ENCODE measurements at places on chromosomes 4 and X.
A peak's percentile ranks its signal among the peaks of the same experiment; 100 is the strongest.

GRCh38 chr4:142318280-142318679 is 527.8 kb downstream of the INPP4B start:
- DNase-seq = no peak

GRCh38 chrX:154038656-154039055 is 19.0 kb upstream of the IRAK1 start:
- DNase-seq = no peak

GRCh38 chr4:105837037-105837436 is 58.2 kb upstream of the NPNT start:
- DNase-seq = no peak

GRCh38 chrX:140467211-140467610 is 37.7 kb downstream of the SOX3 start:
- DNase-seq = no peak

GRCh38 chr4:17448689-17449088 is 63.2 kb downstream of the QDPR start:
- DNase-seq = no peak

DNA sequence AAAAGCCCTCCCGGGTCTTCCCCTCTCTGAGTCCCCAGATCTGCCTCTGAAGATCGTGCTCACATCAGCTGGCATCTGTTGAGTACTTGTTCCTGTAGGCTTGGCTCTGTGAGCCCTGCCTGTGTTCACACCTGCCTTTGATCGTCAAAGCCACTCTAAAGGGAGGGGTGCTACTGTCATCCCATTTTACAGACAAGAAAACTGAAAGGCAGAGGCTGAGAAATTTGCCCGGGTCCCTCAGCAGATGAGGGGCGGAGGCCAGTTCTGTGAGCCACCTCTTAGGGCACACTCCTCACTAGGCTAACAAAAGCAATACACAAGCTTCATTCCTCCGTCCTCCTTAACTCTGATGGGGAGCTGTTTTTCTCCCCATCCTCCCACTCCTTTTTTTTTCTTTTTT is 655 bp downstream of the CYTL1 start:
- DNase-seq = no peak

GRCh38 chrX:143634663-143635455 is 1.0 kb downstream of the SLITRK4 start:
- no peak for DNase-seq

DNA sequence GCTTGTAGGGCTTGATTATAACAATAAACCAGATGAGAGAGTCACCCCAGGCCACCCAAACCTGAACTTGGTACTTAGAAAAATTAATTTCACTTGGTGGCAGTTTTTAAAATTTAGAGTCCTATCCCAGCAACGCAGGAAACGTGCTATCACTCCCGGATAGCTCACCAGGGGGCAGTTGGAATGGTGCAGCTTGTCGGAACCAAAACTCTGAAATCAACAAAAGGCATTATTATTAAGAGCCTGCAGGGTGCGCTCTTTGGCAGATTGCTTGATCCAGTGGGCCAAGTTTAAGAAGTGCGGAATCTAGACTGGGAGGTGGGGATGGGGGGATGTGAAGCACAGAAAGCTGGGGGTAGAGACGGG is 2.4 kb downstream of the FRAS1 start:
- DNase-seq = peak; percentile 8

DNA sequence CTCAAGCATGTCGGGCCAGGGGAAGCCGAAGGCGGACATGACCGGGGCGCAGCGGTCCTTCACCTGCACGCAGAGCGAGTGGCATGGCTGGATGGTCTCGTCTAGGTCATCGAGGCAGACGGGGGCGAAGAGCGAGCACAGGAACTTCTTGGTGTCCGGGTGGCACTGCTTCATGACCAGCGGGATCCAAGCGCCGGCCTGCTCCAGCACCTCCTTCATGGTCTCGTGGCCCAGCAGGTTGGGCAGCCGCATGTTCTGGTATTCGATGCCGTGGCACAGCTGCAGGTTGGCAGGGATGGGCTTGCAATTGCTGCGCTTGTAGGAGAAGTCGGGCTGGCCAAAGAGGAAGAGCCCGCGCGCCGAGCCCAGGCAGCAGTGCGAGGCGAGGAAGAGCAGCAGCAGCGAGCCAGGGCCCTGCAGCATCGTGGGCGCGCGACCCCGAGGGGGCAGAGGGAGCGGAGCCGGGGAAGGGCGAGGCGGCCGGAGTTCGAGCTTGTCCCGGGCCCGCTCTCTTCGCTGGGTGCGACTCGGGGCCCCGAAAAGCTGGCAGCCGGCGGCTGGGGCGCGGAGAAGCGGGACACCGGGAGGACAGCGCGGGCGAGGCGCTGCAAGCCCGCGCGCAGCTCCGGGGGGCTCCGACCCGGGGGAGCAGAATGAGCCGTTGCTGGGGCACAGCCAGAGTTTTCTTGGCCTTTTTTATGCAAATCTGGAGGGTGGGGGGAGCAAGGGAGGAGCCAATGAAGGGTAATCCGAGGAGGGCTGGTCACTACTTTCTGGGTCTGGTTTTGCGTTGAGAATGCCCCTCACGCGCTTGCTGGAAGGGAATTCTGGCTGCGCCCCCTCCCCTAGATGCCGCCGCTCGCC is at the start of gene SFRP2:
Gene SFRP2 (minus strand): TSS at position 671 of the 864 bp plus-strand sequence. CDS start 248 bp downstream, at position 423.
- no peak for DNase-seq

GRCh38 chr4:64581422-64581821 is 172.2 kb upstream of the TECRL start:
- no peak for DNase-seq

- DNase-seq = no peak
Observed at GRCh38 chr4:40998675-40999358, 215.5 kb downstream of the APBB2 start.

DNA sequence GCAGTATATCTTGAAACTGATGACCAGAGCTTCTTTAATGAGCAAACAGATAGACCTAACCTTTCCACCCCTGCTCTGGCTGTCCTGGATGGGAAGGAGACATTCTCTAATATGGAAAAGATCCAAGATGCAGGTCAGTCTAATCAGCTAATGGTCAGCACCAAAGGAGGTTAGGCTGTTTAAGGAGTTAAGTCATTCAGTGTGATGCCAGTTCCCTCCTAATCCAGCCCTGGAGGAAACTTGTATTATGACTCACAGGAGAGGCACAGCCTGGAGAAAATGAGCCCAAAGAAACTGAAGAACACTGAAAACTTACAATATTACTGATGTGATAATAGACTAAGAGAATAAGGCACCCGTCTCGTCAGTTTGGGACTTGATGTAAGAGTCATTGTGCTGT is 323.0 kb downstream of the HNRNPD start:
- no peak for DNase-seq

GRCh38 chrX:148501386-148502066 is 1.1 kb downstream of the AFF2 start:
- DNase-seq = no peak

GRCh38 chr4:139745111-139745639 is 79.6 kb downstream of the MGST2 start:
- DNase-seq = no peak

GRCh38 chrX:1673337-1673736 is 58.5 kb downstream of the ASMT start:
- DNase-seq = no peak

DNA sequence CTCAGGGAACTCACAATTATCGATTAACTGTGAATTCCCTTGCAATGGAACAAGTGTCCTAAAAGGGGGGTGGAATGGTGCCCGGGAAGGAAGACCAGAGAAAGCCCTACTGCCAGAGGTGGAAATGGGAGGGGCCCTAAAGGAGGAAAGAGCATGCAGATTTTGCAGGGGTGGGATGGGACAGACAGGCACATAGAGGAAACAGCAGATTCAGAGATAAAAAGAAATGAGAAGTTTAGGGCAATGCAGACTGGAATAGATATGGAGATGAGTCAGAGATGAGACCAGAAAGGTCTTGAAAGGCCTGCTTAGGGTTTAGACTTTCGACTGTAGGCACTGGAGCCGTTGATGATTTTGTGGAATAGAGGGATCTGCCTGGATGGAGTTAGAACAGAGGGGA is 57.4 kb upstream of the PITX2 start:
- no peak for DNase-seq

GRCh38 chrX:37314531-37314930 is 34.6 kb upstream of the PRRG1 start:
- no peak for DNase-seq

DNA sequence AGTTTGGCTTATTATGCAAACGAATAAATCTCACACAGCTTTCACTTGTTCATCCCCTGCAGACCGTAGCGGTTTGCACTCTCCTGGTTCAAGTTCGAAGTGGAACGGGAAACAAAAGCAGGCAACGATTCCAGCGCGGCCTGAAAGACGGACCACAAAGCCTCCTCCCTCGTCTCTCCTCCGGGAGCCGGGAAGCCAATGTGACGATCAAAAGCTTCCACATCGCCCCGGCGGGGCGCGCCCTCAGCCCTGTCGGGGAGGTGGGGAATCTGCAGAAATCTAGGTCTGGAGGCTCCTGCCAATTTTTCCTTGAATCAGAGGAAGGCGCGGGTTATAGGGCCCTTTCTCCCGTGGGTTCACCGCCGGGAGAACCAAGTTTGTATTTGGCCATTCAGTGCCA is 16.9 kb upstream of the ZIC3 start:
- DNase-seq = no peak

GRCh38 chr4:126611900-126612299 is 1020.9 kb upstream of the INTU start:
- DNase-seq = no peak

GRCh38 chr4:114281164-114281960 is 301.9 kb upstream of the ARSJ start:
- no peak for DNase-seq

DNA sequence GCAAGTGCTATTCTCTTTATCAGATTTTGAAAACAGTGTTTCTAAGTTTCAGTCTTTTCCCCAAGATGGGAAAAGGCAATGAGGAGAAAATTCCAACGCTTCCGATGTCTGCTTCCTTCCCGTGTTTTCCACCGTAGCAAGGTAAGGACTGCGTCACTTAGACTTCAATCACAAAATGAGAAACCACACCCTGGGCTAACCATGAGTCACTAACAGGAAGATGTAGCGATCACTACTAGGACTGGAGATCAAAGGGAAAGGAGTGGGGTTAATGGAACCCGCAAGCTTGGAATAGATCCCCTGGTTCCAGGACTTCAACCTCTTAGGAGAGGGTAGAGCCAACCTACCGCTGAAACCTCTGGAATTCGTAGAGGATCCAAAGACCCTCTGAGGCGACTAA is 250.7 kb upstream of the ZFP42 start:
- no peak for DNase-seq

- DNase-seq = peak; percentile 70
Observed at GRCh38 chrX:39613997-39614679, 483.6 kb downstream of the BCOR start.

GRCh38 chr4:3766036-3766784 is at the start of gene ADRA2C:
ADRA2C (plus strand) TSS chr4:3766385; CDS start chr4:3766607, 222 bp downstream.
- DNase-seq = no peak

DNA sequence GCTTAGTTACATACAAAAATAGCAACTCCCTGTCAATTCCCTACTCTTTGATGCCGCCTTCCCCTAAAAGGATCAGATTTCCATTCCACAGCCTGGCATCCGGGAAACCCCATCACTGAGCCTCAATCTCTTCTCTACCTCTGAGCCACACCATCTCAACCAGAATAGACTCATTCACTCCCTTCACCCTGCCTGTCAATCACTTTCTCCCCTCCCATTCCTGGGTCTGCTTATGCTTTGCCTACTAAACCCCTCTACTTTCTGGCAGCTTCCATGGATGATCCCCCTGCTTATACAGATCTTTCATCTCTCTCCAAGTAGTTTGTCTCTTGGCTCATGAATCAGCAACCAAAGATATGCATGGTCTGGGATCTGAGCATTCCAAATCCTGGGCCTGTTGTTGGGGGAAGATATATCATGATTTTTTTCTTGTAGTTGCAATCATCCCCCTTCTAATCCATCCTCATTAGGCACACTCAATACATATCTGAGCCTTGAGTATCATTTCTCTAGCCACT is 2.6 kb downstream of the AMER1 start:
- no peak for DNase-seq

DNA sequence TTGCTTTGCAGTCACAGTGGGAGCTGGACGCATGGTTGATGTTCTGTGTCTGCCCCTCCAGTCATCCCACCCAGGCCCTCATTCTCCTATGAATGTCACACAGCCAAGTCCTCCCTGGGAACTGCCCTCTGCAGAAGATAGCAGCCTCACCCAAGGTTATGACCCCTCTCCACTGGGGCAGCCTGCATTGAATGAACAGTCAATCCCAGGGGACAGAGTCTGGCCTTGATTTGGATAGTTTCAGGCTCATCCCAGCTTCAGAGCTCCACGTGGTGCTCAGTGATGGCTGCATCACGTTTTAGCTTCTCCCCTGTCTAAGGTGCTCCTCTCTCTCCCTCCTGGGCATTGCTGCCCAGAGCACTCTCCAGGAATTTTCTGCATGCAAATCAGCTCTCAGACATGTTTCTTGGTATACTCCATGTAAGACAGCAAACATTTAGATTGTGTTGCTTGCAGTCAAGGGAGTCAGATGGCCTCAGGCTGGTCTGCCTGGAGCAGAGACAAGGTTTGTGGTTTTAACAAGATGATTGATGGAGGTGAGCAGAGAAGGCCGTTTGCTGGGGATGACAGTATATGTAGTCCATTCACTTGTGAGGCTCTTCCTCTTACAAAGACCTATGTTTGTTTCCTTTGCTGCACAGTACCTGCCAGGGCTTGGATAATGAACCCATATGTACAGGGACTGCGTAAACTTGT is 56.1 kb upstream of the MSX1 start:
- no peak for DNase-seq

DNA sequence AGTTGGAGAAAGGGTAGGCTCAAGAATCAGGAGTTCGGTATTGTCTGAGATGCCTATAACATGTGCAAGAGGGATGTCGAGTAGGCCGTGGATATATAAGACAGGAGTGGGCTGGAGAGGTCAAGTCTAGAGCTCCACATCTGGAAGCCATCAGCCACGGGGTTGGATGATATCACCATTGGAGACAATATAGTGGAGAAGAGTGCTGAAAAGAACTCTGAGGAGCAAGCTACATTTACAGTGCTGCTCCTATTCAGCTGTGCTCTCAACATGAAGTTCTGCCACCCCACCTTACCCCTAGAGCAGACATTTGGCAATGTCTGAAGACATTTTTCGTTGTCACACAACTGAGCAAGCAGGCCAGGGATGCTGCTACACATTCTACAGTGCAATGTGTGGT is 20.9 kb upstream of the PLAC1 start:
- no peak for DNase-seq

- DNase-seq = no peak
Observed at GRCh38 chr4:108068442-108068841, 78.8 kb downstream of the HADH start.

DNA sequence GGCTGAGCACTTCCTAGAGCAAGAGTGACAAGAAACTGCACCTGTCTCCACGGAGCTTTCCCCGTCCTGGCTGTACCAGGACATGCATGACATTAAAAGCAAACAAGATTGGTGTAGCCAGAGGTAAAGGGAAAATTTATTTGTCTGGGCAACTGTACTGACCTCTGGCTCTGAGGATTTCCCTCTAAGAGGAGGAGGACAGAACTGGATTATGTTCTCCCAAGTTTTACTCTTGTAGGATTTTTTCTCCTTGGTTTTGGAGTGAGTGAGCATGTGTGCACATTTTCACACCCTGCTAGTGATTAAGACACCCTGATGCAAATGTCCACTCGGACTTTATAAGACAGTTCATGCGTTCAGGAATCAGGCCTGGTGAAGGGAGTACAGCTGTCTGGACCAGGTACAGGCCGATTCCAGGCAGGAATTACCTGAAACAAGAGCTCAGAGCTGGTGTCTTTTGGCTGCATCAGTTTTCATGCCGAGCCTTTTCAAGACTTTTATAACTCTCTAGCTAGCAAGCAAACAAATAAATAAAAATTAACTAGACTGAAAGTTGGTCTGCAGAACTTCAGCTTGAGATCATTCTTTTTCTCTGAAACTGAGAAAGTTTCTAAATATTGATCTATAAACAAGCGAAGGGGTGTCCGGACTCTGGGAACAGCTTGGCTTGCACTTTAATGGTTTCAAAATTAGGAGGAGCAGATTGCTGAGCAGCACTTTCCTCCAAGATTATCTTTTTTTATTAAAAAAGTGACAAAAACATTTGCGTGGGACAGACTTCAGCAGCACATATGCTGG is 51.3 kb upstream of the SPRY1 start:
- no peak for DNase-seq

Measured in NCI-H1417 treated with DMSO at 0.1 percent for 48 hours (cell line).